ENCODE measurements at places on chromosomes 6 and 20.
A peak's percentile ranks its signal among the peaks of the same experiment; 100 is the strongest.

DNA sequence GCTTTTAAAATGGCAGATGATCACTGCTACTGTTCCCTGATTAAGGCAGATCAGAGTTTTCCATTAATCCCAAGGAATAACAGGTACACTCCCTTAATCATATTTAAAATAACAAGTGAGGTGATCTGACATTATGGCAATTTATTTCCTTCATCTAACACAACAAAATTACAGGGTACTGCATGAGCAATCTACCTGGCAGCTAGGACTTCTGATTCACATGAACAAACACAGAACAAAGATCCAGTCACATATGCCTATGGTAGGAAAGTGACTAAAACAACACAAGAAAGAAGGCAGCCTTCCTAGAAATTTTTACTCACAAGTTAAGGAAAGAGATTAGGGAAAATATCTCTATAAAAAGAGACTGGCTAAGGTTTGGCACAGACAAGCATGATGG, 33.2 kb downstream of the MAP7 start:
- H3K4me3 ChIP-seq: no peak overlapping the region
- H3K36me3 ChIP-seq: 0 out of 2 replicates have a peak, but pooled peaks cover 2% of the 10 kb centered on the region
- no peaks in the 10 kb centered on the region for H3K27me3 ChIP-seq
- 0 out of 2 replicates have a peak, but pooled peaks cover 3% of the 10 kb centered on the region for H3K4me1 ChIP-seq
- no peak for DNase-seq

DNA sequence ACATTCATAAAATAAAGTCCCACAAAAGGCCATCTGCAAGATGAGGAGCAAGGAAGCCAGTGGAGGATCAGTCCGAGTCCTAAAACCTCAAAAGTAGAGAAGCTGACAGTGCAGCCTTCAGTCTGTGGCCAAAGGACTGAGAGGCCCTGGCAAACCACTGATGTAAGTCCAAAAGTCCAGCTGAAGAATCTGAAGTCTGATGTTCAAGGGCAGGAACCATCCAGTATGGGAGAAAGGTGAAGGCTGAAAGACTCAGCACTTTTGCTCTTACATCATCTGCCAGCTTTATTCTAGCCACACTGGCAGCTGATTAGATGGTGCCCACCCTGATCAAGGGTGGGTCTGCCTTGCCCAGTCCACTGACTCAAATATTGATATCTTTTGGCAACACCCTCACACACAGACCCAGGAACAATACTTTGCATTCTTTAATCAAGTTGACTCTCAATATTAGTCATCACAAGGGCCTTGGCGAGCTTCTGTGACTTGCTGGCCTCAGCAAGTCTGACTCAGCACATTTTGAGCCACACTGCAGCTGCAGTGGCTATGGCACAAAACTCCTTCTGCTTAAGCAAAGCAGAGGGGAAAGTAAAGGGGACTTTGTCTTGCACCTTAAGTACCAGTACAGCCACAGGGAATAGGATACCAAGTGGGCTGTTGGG, 1370.3 kb upstream of the CITED2 start:
- no peaks in the 10 kb centered on the region for H3K36me3 ChIP-seq
- H3K4me1 ChIP-seq: no peaks in the 10 kb centered on the region

GRCh38 chr6:17905611-17906592, 81.5 kb downstream of the KIF13A start:
- H3K36me3 ChIP-seq: no peaks in the 10 kb centered on the region
- H3K27me3 ChIP-seq: no peaks in the 10 kb centered on the region
- no peak overlapping the region for H3K4me3 ChIP-seq
- H3K27ac ChIP-seq: no peak overlapping the region
- 0 out of 2 replicates have a peak, but pooled peaks cover 6% of the 10 kb centered on the region for H3K4me1 ChIP-seq
- DNase-seq: no peak

GRCh38 chr6:36783603-36784375, 55.5 kb downstream of the CPNE5 start:
- H3K27ac ChIP-seq: no peak overlapping the region
- H3K27me3 ChIP-seq: no peaks in the 10 kb centered on the region
- H3K4me3 ChIP-seq: no peak overlapping the region
- H3K4me1 ChIP-seq: peaks cover 11% of the 10 kb centered on the region
- no peak for DNase-seq
- H3K36me3 ChIP-seq: no peaks in the 10 kb centered on the region

- H3K4me3 ChIP-seq: peak overlapping the region; percentile 83
- no peak for DNase-seq
- H3K36me3 ChIP-seq: 0 out of 2 replicates have a peak, but pooled peaks cover 2% of the 10 kb centered on the region
- H3K27ac ChIP-seq: peak overlapping the region; percentile 93
- H3K27me3 ChIP-seq: no peaks in the 10 kb centered on the region
These were observed 1.7 kb downstream of the UBE2V1 start for GRCh38 chr20:50111120-50111828.

- H3K4me1 ChIP-seq: no peaks in the 10 kb centered on the region
- H3K36me3 ChIP-seq: no peaks in the 10 kb centered on the region
- no peak overlapping the region for H3K27ac ChIP-seq
- DNase-seq: no peak
- H3K4me3 ChIP-seq: no peak overlapping the region
- no peaks in the 10 kb centered on the region for H3K27me3 ChIP-seq
These were observed 222.4 kb upstream of the JARID2 start for GRCh38 chr6:15023448-15023847.

DNA sequence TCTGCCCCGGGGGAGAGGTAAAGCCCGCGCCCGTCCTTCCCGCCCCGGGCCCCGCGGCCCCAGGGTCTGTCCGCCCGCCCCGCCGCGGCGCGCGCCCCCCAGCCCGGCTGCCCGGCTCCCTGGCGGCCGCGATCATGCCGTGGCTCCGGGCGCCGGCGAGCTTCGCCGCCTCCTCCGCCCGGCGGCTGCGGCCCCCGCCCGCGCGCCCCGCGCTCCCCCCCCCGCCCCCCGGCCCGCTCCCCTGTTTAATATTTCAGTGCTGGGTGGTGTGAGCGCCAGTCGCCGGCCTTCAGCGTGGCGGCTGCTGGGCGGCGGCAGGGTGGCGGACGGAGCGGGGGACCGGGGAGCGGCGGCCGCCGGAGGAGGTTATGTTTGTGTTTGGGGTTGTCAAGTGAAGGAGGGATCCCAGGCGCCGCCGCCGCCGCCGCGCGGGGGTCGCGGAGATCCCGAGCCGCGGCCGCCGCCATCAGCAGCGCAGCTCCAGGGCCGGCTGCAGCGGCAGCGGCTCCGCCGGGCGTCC, at the start of gene HIVEP1:
TSS of gene HIVEP1 (plus strand) at position 275 of the 520 bp plus-strand sequence. CDS start 3,317 bp downstream, outside the sequence.
- peak; percentile 55 for DNase-seq
- H3K27me3 ChIP-seq: no peaks in the 10 kb centered on the region
- peak within 1 kb of the TSS; percentile 95 for H3K27ac ChIP-seq
- peak within 1 kb of the TSS; percentile 59 for H3K4me3 ChIP-seq

DNA sequence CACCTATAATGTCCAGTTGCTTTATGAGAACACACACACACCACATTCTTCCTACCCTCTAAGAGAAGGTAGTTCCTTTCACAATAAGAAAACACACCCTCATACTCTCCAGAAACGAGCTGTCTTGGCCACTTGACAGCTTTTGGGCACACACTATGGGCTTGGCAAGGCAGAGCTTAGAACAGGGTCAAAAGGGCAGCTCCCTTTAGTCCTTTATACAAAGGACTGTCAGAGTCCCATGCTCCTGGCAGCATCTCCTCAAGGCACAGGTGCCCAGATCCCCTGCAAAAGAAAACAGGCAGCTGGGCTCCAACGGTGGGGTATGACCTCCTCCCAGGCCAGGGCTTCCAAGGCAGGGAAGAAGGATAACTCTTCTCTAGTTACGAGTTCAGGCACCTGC, 4.9 kb upstream of the LYRM2 start:
- no peaks in the 10 kb centered on the region for H3K27me3 ChIP-seq
- no peak overlapping the region for H3K27ac ChIP-seq
- H3K36me3 ChIP-seq: peaks cover 1% of the 10 kb centered on the region

GRCh38 chr6:152404936-152405595, 232.1 kb downstream of the SYNE1 start:
- H3K27me3 ChIP-seq: no peaks in the 10 kb centered on the region
- H3K4me3 ChIP-seq: no peak overlapping the region
- H3K36me3 ChIP-seq: no peaks in the 10 kb centered on the region
- no peak overlapping the region for H3K27ac ChIP-seq

- no peak overlapping the region for H3K27ac ChIP-seq
- no peaks in the 10 kb centered on the region for H3K36me3 ChIP-seq
- DNase-seq: no peak
- no peak overlapping the region for H3K4me3 ChIP-seq
- no peaks in the 10 kb centered on the region for H3K4me1 ChIP-seq
- no peaks in the 10 kb centered on the region for H3K27me3 ChIP-seq
These were observed 61.7 kb downstream of the STK35 start for GRCh38 chr20:2163312-2163711.

DNA sequence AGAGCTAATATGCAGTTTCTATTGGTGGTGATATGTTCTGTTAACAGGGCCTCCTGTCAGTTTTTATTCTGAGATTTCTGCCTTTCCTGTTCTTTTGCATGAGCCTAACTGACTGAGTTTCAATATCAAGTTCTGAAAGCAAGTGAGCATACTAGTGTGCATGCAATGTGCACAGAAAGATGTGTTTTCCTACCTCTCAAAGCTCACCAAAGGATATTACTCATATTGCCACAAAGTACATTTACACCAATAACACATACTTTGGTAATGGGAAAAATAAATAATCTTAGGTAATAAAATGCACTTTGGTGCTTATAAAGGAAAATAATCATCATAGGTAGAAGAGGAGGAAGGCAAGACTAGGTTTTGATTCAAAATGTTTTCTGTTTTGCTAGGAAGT, 195.0 kb downstream of the KHDC1L start:
- no peaks in the 10 kb centered on the region for H3K36me3 ChIP-seq
- no peak overlapping the region for H3K27ac ChIP-seq
- peaks cover 15% of the 10 kb centered on the region for H3K4me1 ChIP-seq
- no peak overlapping the region for H3K4me3 ChIP-seq
- DNase-seq: no peak

GRCh38 chr6:146598772-146599405, at the start of gene ADGB:
TSS of gene ADGB (plus strand) at chr6:146598972. CDS start at chr6:146599041, 69 bp downstream.
- peak within 1 kb of the TSS; percentile 16 for H3K27ac ChIP-seq
- H3K27me3 ChIP-seq: no peaks in the 10 kb centered on the region
- H3K4me1 ChIP-seq: no peaks in the 10 kb centered on the region
- peak; percentile 75 for DNase-seq

- H3K27ac ChIP-seq: no peak overlapping the region
- no peaks in the 10 kb centered on the region for H3K36me3 ChIP-seq
These were observed 483.8 kb upstream of the FLRT3 start for GRCh38 chr20:14821251-14821650.

DNA sequence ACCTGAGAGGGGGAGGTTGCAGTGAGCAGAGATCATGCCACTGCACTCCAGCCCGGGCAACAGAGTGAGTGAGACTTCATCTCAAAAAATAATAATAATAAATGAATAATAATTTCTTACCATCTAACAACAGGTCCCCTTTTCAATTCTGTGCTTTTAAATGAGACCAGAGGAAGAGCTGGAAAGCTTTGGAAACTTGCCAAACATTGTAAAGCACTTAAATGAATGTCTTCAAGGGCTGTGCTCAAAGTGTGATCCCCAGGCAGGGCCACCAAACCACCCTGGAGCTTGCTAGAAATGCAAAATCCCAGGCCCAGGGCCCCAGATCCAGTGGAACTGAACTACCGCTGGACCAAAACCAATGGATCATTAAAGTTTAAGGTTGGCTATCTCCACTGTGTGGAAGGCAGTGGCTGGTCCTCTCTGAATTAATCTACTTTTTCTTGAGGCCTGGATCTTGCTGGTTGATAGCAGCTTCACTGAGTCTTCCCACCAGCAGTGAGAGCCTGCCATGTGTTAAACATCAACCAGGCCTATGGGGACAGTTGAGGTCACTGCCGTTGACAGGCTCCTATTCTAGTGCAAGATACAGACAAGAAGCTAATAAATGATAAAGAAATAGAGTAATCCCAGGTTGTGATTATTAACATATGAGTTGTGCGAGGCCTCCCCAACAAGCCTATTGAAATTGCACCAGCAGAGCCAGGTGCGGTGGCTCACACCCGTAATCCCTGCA, 23.7 kb upstream of the TFAP2C start:
- no peak overlapping the region for H3K4me3 ChIP-seq
- H3K27me3 ChIP-seq: no peaks in the 10 kb centered on the region
- DNase-seq: peak; percentile 75
- H3K27ac ChIP-seq: peak overlapping the region; percentile 94

DNA sequence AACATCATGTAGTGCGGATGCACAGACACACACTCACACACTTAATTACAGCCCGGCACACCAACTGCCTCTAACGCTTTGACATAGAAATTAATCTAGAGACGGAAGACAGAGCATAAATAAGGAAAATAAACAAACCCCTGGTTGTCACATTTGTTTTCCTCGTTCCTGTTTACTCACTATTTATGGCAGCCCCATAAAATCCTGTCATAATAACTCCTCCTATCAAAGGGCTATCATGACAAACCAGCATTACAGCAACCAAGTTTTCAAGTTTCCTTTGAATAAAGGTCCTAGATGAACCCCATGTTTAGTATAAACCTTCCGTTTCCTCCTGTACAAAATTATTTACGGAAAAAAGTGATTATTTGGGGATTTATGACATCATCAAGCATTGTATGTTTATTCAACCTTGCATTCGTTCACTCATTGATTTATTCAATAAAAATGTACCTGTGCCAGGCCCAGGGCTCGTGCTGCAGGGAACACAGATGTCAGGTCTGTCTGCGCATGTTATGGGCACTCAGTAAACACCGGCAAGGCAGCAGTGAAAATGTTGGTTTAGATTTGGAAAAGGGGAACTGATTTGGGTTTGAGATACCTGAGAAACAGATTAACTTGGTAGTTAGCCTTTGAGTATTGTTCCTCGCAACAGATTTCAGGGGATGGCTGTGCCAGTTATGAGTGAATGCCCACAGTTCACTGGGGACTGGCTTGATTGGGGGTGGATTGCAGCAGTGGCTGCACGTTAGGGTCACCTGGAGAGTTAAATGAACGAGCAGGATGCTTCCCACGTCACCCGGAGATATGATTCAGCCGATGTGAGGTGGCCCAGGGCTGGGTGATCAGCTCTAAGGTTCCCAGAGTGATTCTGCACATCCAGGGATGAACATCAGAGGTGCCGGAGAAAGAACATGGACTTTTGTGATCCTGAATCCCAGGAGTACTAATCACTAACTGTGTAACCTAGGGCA, 295.3 kb upstream of the FOXQ1 start:
- DNase-seq: no peak
- no peak overlapping the region for H3K27ac ChIP-seq
- H3K4me1 ChIP-seq: no peaks in the 10 kb centered on the region
- no peaks in the 10 kb centered on the region for H3K36me3 ChIP-seq
- H3K4me3 ChIP-seq: no peak overlapping the region
- H3K27me3 ChIP-seq: no peaks in the 10 kb centered on the region
